ENCODE measurements at places on chromosomes 4 and X.

- no peak for DNase-seq
Measured at GRCh38 chr4:172830295-172830764, 338.3 kb upstream of the GALNT7 start.

DNA sequence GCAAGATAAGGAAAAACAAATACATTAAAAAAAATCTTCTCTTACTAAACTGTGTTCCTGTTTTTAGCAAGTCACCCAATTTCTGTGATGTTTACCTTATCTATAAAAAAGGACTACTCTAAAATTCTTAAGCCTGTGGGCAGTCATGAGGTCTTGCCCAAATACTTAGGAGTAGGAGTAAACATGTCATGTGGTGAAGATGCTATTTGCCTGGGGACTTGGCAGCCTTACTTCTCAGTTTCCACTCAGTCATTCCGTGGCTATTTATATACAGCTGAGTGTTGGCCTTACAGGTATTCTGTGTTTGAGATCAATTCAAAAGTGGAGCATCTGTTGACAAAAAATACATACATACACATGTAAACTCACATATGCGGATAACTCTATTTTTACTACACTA is 89.9 kb upstream of the TLR2 start:
- no peak for DNase-seq

- no peak for DNase-seq
Measured at GRCh38 chr4:82423245-82424054, 6.8 kb downstream of the HNRNPDL start.

DNA sequence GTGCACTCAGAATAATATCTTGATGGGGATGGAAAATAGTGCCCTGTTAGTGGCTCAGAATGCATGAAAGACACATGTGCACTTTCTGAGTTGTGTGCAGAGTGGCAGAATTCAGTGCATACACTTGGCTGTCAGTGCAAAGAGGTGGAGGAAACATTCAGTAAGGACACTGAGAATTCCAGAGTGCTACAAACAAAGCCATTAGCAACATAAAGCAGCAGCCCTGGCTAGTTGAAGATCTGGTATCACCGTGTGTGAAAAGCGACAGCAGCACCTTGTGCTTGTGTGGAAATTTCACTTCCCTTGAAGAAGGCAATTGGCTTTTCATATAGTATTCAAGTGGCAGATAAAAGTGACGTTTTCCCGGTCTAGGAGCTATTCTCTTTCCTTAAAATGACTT is 810.4 kb downstream of the TRIML1 start:
- DNase-seq, result no peak
